Foreskin keratinocyte (primary cell): ENCODE measurements at places on chromosomes 4 and X. TPM values are rescaled to one million over a fixed set of nuclear protein-coding genes. Genes with fewer than 3 reads are reported as not detected.

The AGTR2 gene
- total RNA-seq = not detected in 2 replicates

The NAT8L gene
- total RNA-seq = not detected in 2 replicates

The PPARGC1A gene
- total RNA-seq = not detected in 2 replicates

The SOWAHB gene
- total RNA-seq = 0.03 and 0.07 TPM in 2 replicates

The XAGE2 gene
- total RNA-seq = not detected in 2 replicates

The ELOVL6 gene
- total RNA-seq = 60.6 and 69.4 TPM in 2 replicates

The AASDH gene
- 9.0 and 10.6 TPM in 2 replicates for total RNA-seq

The SLC10A4 gene
- total RNA-seq = not detected in 2 replicates

The TBC1D19 gene
- total RNA-seq = 7.9 and 9.8 TPM in 2 replicates

The KLHL5 gene
- total RNA-seq = 52.7 and 66.6 TPM in 2 replicates

The LETM1 gene
- 54.3 and 61.8 TPM in 2 replicates for total RNA-seq

The HTRA3 gene
- total RNA-seq = not detected in 2 replicates

GRCh38 chr4:134862116-134862515 lies 660.5 kb upstream of the PABPC4L start:
- DNase-seq = peak; percentile 8

DNA sequence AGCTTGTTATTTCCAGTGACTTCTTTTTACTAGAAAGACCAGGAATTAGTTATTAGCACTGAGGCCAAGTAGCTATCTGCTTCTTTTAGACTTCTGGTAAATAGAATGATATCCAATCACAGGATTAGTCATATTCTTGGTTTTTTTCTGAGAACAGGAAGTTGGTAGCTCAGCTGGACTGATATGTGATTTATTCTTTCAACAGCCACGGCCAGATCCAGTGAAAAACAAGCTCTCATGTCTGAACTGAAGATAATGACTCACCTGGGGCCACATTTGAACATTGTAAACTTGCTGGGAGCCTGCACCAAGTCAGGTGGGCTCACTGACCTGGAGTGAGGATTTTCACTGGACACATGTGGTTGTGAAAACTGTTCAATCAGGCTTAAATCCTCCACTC lies 48.6 kb downstream of the PDGFRA start:
- peak; percentile 83 for DNase-seq

DNA sequence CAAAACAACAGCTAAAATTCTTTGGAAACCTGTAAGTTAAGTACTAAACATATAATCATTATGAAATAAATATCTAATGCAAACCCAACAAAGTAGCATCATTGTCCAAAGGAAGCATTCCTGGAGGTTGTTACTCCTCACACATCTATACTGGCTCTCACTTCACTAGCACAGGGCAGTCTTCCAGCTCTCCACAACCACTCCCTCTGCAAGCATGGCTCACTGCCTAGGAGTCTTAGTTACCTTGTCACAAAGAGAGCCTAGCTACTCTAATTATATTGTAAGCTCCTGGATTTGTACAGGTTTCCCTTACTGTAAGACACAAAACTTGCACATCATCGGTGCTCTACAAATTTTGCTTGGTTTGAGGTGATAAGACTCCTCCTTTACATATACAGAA lies 76.1 kb downstream of the AMMECR1 start:
- DNase-seq = no peak

GRCh38 chr4:150002561-150002960 lies 75.7 kb upstream of the DCLK2 start:
- DNase-seq = no peak

GRCh38 chrX:138765051-138765450 lies 53.5 kb upstream of the FGF13 start:
- DNase-seq = no peak

DNA sequence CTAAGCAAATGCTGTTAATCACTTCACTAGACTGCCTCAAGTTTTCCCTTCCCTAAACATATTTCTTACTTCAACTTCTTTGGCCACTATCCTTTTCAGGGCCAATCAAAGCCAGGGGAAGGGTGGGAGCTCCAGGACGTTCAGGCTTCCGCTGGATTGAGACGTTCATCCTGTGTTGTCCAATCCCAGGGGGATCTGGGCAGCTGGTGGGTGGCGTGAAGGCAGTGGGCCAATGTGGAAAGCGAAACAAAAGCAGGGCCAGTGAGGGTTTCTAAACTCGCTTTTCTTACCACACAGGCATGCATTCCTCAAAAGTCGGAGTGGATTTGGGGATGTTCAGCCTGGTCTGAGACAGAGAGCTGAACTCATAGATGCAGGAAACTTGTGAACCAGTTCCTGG lies 7.6 kb downstream of the CXCL13 start:
- no peak for DNase-seq

DNA sequence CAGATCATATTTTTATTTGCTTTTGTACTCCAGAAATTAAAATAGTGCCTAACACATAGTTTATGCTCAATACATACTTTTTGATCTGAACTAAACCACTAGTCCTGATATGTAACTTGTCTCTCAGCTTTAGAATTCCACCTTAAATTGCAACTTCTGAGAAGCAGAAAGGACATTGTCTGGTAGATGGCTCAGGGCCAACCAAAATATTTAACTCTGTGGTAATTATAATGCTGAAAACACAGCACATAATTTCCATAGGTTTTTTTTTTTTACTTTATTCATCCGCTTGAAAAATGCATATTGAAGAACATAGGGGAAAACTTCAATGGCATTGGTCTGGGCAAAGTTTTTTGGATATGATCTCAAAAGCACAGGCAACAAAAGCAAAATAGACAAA lies 59.3 kb downstream of the AREG start:
- DNase-seq = no peak

DNA sequence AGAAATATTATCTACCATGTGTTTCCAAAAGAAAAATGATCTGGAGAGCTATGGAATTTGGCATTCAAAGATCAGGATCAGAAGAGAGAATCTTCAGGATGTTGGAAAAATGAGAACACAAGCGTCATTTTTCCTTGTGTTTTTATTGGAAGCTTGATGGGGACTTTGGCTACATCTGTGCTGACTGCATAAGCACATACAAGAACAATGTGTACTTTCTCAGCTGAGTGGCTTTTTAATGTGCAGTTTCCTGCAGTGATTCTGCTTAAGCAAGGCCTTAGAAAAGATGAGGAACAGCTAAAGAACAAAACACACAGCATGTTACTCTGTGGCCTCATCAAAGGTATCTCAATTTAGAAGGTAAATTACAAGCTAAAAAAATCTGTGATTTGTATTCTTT lies 1039.9 kb downstream of the GLUD2 start:
- no peak for DNase-seq

GRCh38 chrX:24833695-24834094 lies 140.0 kb downstream of the POLA1 start:
- no peak for DNase-seq

GRCh38 chrX:96985046-96985445 lies 101.3 kb downstream of the RPA4 start:
- peak; percentile 70 for DNase-seq

- no peak for DNase-seq
Observed at GRCh38 chr4:111678908-111679307, 466.3 kb upstream of the FAM241A start.
